ENCODE measurements at places on chromosomes 2 and 18.

- no peak for DNase-seq
These were observed 75.0 kb upstream of the SLC25A52 start for GRCh38 chr18:31835528-31836133.

DNA sequence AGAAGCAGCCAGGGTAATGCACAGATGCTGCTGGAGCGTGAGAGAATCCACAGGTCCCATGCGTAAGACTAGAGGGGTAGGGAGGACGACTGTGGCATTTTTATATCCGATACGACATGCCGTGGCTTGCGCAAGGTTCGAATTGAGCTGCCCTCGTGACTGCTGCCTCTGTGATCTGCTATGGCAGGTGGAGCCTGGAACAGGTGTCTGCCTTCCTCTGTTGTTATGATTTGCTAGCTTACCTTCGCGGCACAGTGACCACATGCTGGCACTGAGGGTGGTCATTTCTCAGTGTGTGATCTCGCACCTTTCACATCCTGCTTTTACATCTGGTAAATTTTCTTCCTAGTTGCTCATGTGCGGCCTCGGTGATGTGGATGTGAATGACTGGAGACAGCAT is 240.2 kb downstream of the ALPK2 start:
- DNase-seq = no peak

- no peak for DNase-seq
These were observed 291.9 kb upstream of the TRIB2 start for GRCh38 chr2:12424809-12425208.

GRCh38 chr2:217994776-217995274 is 8.0 kb downstream of the TNS1 start:
- no peak for DNase-seq

GRCh38 chr2:37919631-37920032 is 5.5 kb upstream of the RMDN2 start:
- DNase-seq = no peak

- no peak for DNase-seq
These were observed 535.4 kb downstream of the LRP1B start for GRCh38 chr2:141595316-141595920.

DNA sequence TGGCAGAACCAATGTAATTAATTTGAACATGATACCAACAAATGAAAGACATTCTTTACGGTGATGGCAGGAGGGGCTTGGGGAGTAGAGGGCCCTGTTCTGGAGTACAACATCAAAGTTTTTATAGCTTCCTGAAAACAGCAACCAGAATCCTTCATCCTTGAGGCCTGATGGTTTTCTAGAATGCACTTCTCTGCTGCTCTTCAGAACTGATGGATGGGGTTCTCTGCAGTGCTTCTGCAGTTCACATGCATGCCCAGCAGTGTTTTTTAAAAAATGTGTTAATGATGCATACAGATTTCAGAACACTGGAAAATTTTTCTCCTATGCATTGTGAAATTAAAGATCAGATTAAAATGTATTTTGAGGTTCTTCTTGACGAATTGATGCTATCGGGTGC is 2.5 kb downstream of the LTBP1 start:
- DNase-seq = no peak

DNA sequence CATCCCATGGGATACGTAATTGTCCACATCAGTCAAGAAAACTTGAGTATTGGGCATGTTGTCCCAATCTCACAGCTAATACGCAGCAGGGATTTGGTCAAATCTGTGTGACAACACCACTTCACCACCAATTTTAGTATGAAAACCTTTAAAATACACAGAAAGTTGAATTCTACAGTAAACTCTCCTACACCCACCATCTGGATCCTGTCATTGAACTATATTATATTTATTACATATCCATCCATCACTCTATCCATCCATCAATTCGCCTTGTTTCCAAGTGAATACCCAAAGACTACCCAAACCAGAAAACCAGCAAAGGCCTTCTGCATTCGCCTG is 846 bp upstream of the FKBP7 start:
- no peak for DNase-seq

DNA sequence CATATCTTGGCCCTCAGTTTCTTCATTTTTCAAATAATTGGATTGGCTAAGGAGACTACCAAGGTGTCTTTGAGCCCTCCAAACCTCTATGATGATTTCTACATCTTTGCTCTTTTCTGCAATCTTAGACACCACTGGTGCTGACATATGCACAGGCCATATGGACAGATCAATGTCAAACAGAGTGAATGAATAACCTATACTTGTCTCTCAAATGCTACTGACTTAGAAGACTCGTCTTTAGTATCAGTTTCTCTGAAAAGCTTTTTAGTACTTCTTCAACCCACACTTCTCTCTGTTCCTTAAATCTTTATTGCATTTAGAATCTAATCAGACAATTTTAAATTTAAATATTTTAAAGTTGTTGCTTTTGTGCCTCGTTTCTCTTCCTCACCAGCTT is 258.2 kb downstream of the LTBP1 start:
- no peak for DNase-seq

- no peak for DNase-seq
These were observed 83.4 kb downstream of the FAM168B start for GRCh38 chr2:131009713-131010475.

- no peak for DNase-seq
These were observed 144.8 kb upstream of the TNP1 start for GRCh38 chr2:217004656-217005055.

DNA sequence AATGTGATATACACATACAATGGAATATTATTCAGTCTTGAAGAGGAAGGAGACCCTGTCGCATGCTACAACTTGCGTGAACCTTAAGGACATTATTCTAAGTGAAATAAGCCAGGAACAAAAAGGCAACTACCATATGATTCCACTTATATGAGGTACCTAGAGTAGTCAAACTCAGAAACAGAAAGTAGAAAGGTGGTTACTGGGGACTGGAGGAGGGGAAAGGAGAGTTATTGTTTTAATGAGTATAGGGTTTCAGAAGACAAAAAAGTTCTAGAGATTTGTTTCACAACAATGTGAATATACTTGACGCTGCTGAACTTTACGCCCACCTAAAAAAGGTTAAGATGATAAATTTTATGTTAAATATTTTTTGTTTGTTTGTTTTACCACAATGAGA is 47.0 kb downstream of the CXCR4 start:
- DNase-seq = no peak

DNA sequence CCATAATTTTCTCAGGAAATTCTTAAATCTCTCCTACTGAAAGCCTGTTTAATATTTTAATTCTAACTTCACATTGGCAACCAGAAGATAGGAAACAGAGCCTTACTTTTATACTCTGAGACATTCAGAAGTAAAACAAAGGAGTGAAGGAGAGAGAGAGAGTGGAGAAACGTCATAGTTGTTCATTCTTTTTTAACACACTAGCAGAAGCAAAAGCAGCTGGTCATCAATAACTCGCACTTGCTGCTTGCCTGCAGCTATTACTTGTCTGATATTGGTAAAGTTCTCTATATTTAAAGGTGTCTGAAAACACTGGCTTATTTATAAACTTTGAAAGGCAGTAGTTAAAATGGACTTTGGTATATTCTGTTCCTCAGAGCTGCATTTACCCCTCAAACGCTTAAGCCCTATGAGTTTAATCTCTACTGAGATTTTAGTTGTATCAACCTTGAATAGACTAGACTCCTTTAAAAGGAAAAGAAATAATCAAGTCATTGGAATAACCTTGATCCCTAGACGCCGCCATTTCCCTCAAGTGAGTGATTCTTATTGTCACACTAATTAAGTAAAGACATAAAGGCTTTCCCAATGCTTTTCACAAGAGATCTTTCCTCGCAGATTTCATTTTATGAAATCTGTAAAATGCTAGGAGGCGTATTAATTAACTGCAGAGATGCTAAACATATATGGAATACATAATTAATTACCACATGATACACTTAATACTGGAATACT is 182.0 kb downstream of the PID1 start:
- no peak for DNase-seq

DNA sequence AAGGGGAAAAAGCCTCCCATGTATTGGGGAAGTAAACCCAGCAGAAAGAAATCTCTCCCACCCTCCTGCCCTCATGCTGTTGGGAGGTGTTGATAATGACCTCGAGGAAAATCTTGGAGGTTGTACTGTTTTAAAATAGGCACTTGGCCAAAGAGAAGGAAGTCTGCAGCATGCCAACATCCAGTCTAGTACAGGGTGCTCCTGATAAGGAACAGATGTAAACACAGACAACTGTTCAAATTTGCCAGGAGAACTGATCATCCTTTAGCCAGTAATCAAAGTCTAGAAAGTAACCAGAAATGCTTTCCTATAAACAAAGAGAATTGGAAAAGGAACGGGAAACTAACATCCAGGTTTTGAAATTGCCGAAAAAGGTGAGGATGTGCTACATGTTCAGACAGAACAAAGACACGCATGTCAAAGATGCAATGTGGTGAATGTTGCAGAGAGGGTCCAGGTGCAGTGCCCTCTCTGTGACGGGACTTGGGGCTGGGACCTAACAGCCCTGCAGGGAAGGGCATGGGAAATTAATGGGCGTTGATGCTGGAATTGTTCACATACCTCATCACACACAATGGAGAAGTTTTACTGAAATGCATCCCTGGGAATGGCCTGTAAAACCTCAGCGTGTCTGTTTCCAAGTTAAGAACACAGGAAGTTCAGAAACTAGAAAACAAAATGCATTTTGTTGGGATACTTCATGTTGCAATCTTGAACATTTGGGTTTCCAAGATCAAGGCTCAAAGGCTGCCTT is 125.7 kb upstream of the RND3 start:
- no peak for DNase-seq

DNA sequence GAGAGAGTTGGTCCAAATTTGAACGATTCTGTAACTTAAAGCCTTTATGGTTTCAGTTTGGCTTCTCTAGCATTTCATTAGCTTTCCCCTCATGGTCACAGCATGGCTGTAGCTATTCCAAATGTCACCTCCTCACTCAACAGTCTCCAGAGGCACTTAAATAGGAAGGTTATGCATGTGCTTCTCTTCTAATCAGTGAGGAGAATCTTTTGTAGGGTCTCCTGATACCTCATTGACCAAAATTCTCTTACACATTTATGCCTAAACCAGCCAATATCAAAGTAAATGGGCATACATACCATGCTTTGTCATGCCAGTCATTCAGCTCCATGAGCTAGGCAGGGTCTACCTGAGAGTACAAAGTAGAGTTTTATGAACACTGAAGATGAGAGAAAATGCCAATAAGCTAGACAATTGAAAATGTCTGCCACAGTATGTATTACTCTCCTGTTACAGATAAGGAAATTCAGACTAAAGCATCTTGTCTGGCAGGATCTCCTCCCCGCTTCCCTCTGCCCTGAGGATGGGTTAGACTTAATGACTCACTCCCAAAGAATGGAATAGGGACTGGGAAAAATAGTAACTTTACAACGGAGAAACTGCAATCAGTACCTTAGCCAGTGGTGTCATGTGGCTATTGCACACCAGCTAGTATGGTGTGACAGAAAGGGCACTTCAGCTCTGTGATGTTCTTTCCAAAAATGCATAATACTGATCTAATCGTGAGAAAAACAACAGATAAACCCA is 15.4 kb downstream of the DSG2 start:
- no peak for DNase-seq

DNA sequence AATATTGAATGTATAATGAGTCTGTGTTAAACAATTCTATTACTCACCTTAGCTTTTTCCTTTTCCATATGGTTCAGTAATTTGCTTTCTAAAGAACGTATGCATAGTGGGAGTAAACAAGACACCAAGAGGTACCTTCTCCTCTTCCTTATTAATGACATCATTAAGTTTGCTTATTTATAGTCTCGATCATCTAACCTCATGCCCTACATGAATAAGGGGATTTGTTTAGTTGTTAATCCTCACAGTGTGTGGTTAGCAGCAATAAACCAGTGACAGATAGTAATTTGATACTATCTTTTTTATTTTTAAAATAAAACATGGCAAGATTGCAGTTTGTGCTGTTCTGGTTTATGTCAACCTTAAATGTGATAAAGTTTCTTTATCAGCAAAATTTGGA is 69.7 kb downstream of the COBLL1 start:
- DNase-seq = no peak

DNA sequence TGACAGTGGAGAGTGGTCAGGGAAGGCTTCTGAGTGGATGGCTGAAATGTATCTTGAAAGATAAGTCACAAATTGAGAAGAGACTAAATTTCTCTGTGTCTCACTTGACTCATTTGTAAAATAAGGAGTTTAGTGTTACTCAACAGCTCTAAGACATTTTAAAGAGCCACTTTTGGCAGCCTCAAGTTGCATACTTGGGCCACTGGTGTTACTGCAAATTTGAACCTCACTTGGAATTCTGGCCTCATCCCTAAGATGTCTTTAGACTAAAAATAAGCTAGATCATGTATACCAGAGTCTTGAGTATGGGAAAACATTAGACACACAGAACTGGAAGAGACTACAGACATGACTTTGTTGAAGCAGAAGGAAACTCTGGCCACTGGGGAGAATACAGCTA is 4.5 kb upstream of the MTLN start:
- no peak for DNase-seq

DNA sequence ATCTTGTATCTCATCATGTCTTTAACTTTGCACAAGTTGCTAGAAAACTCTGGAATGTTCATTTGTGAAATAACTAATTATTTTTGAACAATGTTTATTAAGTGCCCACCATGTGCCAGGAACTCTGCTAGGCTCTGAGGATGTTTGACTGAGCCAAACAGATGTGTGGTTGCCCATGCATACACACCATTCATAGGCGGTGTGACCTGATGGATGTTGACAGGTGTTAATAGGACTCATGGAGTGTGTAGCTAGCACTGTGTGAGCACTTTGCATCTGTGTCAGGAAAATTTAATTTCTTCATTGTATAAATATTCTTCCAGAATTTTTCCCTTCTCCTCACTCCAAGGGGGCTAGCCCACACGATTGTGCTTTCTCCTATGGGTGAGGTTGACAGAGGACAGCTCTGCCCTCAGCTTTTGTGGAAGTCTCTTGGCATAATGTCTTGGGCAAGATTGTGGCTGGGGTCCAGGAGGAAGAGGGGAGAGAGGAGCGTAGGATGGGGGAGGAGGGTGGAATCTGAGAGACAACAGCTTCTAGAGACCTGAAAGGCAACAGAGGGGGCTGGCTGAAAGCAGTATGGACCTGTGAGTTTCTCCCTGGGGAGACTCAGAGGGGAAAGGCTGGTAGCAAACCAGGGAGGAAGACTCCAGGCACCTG is 214.6 kb upstream of the CXCR4 start:
- DNase-seq = no peak

DNA sequence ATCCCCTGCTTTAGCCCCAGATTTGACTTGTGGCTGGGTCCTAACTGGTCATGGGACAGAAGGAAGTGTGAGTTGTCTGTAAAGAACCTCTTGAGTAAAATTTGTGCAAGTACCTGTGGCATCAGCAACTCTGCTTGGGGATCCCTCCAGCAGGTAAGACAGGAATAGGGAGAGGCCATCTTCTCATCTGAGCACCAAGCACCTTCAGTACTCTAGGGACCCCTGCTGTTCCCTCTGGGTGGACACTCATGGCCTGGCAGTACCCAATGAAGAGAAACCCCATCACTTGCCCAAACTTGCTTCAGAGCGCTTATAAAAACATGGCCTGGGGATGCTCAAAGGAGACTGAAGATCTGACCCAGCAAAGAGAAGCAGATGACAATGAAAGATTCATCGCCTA is 297.8 kb downstream of the SP3 start:
- DNase-seq = no peak

- DNase-seq = no peak
These were observed 145.1 kb downstream of the ASB1 start for GRCh38 chr2:238571661-238572372.

Measured in stimulated activated CD8-positive, alpha-beta memory T cell treated with anti-CD3 and anti-CD28 coated beads, Interleukin-15, amount 100 ng/mL, for 4 hours (primary cell).